ENCODE measurements at places on chromosomes 4 and X.

DNA sequence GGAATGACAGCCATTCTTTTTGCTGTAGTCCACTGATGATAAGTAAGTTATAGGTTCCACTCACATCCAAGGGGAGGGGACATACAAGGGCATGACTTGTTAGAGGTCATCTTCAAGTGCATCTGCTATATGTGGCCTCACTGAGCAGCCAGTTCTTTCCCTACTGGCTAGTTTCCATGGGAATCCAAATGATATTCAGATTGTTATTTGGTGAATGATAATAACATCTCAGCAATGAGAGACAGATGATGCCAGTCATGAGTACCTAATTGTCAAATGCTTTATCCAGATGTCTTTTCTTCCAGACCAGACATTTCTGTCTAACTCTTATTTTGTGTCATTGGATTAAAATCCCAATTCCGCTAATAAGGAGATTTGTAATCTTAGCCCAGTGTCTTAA lies 460.4 kb upstream of the BOD1L1 start:
- DNase-seq, result no peak

- no peak for DNase-seq
Observed at GRCh38 chrX:65451663-65452062, 82.9 kb downstream of the LAS1L start.

- DNase-seq, result no peak
Observed at GRCh38 chrX:136183917-136184316, 36.6 kb downstream of the FHL1 start.

- no peak for DNase-seq
Observed at GRCh38 chrX:15679246-15679645, 14.6 kb upstream of the CLTRN start.

DNA sequence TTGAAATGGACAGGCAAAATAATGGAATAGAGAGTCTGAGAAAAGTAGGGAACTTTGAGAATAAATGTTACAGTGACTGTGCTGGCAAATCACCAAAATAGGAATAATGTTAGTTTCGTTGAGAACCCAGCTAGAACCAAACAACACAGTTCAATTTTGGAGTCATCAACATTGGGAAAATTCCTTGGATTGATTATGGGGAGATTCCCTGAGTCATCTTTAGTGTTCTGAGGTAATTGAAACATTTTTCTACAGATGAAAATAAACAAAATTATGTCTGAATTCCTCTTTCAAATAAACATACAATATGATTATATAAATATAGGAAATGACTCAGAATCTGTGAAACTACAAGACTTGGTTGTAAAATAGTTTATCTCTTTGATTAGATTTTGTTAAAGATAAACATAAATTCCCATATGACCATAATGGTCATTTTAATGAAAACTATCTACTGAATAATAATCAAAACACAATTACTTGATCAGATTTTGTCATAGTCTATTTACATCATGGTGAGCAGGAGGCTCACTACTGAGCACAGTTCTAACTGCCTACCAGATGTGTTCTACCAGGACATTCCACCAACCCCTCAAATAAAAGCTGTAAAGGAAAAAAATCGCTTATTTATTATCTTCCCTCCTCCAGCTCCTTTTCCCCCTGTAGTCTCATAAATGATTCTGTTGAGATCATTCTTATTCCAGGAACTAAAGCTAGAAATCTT lies 51.4 kb upstream of the GABRA2 start:
- no peak for DNase-seq

GRCh38 chr4:80153874-80154544 lies 43.3 kb upstream of the PRDM8 start:
- no peak for DNase-seq

DNA sequence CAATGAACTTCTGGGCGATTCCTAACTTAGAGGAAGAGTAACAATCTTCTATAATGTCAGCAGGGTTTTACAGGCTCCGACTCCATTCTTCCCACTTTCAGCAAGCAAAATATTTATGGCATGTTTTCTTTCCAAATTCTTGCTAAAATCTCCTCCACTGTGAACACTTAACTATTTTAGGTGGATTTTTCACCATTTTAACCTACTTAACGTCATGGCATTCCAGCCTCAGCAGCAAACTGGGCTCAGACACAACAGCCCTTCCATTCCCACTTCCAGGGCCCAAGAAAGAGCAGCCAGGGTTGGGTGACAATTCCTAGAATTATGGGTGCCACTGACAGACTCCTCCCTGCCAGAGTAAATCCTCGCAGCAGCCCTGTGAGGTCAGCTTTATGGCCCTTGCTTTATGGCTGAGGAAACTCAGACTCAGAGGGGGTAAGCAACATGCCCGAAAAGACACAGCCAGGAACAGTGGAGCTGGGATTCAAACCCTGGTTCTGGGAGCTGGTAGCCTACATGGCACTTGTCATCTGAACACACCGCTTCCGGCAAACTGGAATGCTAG lies 112.8 kb upstream of the MAP3K15 start:
- DNase-seq, result no peak

- no peak for DNase-seq
Observed at GRCh38 chr4:138252551-138252950, 10.4 kb upstream of the SLC7A11 start.

DNA sequence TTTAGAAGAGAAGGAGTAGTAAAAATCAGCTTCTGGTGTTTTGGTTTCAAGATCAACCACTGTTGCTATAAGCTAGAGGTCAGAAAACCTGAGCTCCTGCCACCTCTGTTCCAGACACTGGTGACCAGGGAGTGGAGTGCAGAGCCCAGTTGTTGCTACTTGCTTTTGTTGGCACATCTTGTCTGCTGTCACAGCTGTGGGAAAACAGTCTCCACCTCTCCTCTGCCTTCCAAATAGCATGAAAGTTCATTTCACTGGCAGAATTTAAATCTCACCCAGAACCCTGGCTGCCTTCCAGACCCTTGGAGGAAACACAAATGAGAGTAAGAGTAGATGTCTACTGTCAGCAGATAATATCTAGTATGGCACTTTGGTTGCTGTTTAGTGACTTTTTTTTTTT lies 297.5 kb upstream of the KLF3 start:
- no peak for DNase-seq

DNA sequence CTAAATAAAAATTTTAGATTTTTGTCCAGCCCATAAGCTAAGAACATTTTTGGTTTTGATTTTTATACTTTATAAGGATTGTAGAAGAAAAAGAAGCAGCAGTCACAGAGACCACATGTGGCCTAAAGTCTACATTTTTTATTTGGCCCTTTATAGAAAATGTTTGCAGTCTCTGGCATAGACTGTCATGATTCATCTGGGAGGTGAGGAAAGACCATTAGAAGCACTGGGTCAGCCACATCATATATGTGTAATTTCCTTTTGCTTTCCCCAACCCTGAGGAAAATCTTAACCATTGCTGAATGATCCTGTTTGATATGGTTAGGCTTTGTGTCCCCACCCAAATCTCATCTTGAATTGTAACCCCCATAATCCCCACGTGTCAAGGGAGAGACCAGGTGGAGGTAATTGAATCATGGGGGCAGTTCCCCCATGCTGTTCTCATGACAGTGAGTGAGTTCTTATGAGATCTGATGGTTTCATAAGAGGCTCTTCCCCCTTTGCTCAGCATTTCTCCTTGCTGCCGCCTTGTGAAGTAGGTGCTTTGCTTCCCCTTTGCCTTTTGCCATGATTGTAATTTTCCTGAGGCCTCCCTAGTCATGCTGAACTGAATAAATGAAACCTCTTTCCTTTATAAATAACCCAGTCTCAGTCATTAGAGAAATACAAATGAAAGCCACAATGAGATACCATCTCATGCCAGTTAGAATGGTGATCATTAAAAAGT lies 12.1 kb upstream of the COPS4 start:
- DNase-seq, result no peak

GRCh38 chrX:134186362-134187121 lies 50.4 kb upstream of the CCDC160 start:
- DNase-seq, result no peak

GRCh38 chrX:86215260-86215659 lies 67.0 kb downstream of the DACH2 start:
- no peak for DNase-seq

GRCh38 chrX:149510386-149510785 lies 5.3 kb upstream of the IDS start:
- no peak for DNase-seq

DNA sequence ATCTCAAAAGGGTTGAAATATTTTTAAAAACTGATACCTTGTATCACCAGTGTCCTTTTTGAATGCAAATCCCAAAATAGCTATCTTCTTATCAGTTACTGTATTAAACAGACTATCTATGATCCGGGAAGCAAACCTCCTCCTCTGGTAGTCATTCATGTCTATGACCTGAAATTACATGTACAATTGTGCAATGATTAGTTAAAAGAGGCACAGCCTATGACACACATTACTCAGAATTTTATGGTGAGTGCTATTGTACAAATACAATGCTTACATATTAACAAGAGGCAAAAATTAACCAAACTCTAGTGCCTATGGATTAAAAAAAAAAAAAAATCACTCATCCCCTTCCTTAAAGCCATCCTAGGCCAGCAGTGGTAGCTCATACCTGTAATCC lies 21.7 kb downstream of the UGDH start:
- DNase-seq, result no peak

DNA sequence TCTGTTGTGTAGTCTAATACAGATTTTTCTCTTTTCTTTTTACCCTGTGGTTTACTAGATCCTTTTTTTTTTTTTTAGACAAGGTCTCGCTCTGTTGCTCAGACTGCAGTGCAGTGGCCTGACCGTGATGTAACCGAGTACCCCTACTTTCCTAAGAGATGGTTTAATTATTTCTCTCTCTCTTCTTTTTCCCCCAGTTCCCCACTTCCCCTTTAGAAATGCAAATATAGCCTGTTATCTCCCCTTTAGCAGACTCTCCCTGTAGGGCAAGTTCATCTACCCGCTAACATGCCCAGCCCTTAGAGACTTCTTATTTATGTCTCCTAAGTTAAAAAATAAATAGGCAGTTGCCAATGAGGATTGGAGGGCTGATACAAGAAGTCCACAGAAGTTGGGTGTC lies 4.5 kb downstream of the SNX25 start:
- DNase-seq, result no peak

DNA sequence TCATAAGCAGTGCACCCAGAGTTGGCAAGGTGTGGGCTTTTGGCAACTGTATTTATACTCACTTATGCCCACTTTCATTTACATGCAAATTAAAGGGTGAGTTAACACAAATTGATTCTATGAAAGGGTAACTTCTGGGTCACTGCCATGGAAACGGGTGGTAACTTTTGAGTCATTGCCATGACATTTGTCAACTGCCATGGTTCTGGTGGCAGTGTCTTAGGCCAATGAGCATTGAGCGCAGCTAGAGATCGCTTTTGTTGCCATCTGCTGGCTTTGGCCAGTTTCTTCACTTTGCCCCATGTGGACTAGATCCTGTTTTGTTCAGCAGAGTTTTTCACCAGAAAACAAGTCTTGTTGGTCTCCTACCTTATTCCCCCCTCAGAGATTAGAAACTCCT lies 170.8 kb upstream of the NUDT6 start:
- DNase-seq, result no peak

DNA sequence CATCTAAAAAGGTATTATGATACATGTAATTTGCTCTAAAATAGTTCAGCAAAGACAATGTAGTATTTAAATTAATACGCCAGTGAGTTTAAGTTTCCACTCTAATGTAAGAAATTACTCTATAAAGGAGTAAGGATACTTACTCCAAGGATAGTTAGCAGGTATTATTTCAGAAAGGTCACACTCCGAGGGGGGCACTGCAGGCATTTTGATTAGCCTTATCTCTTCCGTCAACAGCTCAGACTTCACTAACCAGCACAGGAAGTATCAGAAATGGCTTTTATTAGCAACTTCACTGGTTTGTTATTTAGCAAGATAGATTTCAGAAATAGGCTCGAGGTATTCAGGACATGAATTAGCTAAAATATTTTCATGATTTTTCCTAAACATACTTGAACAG lies 127.0 kb downstream of the COX18 start:
- no peak for DNase-seq

GRCh38 chr4:53039741-53040458 lies 177.8 kb downstream of the RASL11B start:
- DNase-seq, result no peak

- no peak for DNase-seq
Observed at GRCh38 chrX:33336783-33337182, 125.4 kb upstream of the DMD start.

DNA sequence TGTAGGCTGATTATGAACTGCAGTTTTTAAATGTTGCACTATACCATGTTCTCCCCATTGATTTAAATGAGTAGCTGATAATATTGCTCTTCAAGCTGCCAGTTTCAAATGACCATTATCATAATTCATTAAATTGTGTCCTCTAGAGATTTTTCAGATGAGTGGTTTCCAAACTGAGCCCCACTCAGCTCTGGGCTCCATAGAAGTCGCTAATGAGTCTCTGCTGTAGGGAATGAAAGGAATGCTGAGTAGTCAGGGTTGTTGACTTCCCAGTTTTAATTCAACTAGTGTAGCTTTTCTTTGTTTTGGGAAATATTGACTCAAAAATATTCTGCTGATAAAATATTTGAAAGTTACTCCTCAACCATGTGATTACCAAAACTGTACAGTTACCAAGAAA lies 1081.1 kb downstream of the ARAP2 start:
- DNase-seq, result no peak

- DNase-seq, result no peak
Observed at GRCh38 chr4:140568507-140569306, at the start of gene UCP1. Gene UCP1, minus strand, starts transcription at chr4:140568961. Its CDS starts 232 bp downstream, at chr4:140568729.

- no peak for DNase-seq
Observed at GRCh38 chr4:188263321-188263720, 124.1 kb downstream of the TRIML1 start.

DNA sequence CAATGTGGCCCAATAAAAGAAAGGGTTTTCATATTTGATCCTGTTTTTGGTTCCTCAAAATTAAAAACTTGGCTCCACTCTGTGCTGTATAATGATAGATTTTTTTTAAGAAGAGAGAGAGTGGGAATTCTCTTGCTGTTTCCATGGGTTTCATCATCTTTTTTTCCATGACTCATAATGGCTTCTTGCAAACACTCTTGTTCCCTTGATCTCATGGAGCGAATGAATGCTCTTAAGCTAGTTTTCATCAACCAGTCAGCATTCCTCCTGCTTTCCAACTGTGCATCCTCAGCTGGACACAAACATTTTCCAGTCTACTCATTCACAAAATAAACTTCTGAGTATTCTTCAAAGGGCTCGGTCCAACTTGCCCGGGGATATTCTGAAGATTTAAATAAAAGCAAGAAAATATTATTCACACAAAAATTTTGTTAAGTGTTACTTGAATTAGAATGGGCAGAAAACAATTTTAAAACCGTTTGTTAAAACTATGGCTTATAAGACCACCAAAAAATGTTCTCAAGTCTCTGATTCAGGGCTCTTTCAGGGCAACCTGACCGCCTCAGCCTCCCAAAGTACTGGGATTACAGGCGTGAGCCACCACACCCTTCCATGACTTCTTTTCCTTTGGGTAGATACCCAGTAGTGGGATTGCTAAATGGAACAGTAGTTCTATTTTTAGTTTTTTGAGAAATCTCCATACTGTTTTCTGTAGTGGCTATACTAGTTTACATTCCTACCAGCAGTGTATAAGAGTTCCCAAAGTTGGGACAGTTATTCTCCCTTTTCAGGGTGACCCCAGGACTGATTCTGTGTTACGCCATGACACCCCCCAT lies 64.7 kb downstream of the TMEM156 start:
- DNase-seq, result no peak

- DNase-seq, result no peak
Observed at GRCh38 chr4:119832776-119833175, 204.2 kb upstream of the PDE5A start.

Data from stimulated activated CD8-positive, alpha-beta memory T cell treated with anti-CD3 and anti-CD28 coated beads, Interleukin-7, amount 100 ng/mL, for 24 hours (primary cell).